Kidney (tissue), 22 donors: ENCODE measurements at places on chromosomes 12 and 14. TPM values are rescaled to one million over a fixed set of nuclear protein-coding genes. Genes with fewer than 3 reads are reported as not detected.

STRN3 gene
- total RNA-seq, result 52.9 TPM

DNA sequence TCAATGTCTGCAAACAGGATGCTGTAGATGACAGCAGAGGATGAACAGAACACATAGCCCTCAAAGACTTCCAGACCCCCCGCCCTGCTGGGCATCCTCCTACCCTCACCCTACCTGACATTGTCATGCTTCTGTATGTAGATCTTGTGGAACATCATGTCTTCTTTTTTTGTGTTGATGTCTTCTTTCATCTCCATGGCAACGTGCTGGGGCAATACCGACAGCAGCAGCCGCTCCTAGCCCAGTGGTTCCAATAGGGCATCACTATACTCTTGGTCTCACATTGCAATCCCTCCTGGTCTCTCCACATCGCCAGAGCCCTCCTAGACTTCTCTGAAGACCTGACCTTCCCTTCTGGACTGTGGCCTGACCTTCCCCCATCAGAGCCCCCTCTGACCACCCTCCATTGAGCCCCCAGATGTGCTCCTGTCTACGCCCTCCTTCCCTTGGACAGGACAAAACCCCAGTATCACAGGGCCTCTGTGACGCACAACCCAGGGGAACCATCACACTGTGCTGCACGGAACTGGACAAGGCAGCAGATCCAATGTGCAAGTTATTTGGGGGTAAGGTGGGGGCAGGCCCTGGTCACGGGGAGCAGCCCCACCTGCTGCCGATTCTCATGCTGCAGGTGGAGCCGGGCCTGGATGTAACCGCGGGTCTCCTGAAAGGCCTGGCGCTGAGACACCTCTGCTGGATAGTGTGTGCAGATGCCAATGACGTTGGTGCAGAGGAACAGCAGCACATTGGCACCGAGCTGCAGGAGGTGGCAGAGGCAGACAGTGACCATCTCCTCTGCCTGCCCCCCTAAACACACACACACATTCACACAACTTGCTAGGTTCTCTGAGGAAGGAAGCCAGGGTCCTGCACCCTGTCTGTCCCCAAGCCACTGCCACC, 11.1 kb downstream of the ADCY6 start:
- peaks cover 17% of the 10 kb centered on the region for H3K4me1 ChIP-seq
- peaks cover 23% of the 10 kb centered on the region for H3K36me3 ChIP-seq
- DNase-seq, result no peak
- no peak overlapping the region for H3K4me3 ChIP-seq
- no peak overlapping the region for H3K27ac ChIP-seq

DNA sequence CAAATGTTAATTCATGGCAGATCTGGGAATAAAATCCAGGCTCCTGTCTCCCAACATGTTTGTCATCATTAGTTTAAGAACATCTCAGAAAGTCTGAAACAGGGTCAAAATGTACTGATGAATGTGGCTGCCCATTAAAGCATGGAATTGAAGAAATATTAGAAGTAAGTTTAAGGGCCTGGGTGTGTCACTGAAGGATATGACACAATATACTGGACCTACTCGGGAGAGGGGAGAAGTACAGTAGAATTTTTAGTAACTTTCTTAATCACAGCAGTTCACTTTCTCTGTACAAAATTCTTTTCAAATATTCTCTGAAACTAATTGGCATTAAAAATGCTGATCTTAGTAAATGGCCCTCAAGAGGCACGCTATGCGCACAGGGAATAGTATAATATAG, 185.5 kb downstream of the ETV6 start:
- no peaks in the 10 kb centered on the region for H3K4me1 ChIP-seq
- no peaks in the 10 kb centered on the region for H3K36me3 ChIP-seq
- H3K27me3 ChIP-seq, result no peaks in the 10 kb centered on the region

- peaks cover 5% of the 10 kb centered on the region for H3K4me1 ChIP-seq
- no peak for DNase-seq
- no peaks in the 10 kb centered on the region for H3K36me3 ChIP-seq
- peak overlapping the region; percentile 53 for H3K4me3 ChIP-seq
Measured at GRCh38 chr12:77064896-77065360, 441 bp downstream of the E2F7 start.

DNA sequence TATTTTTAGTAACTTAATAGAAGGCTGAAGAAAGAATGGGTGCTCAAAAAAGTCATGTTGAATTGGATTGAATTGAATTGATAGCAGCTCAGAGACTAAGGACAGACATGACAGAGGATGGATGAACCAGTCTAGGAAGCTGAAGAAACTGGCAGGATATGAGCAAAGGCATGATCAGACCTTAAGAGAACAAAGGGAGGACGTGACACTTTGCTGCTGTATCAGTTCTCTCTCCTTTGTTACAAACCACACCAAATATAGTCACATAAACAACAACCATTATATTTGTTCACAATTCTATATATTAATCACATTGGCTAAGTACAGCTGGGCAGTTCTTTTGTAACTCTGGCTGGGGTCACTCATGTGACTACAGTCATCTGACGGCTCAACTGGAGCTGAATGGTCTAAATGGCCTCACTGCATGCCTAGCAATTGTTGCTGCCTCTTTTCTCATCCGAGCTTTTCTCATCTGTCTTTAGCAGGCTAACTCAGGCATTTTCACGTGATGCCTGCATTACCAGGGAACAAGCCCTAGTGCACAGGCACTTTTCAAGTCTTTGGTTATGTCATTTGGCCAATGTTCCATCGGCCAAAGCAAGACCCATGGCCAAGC, 355.0 kb downstream of the ETNK1 start:
- no peaks in the 10 kb centered on the region for H3K36me3 ChIP-seq
- H3K27ac ChIP-seq, result no peak overlapping the region
- DNase-seq, result no peak

- H3K4me1 ChIP-seq, result no peaks in the 10 kb centered on the region
- H3K27ac ChIP-seq, result no peak overlapping the region
- no peaks in the 10 kb centered on the region for H3K36me3 ChIP-seq
- DNase-seq, result peak; percentile 48
- no peak overlapping the region for H3K4me3 ChIP-seq
Measured at GRCh38 chr12:113601656-113602263, 130.1 kb upstream of the LHX5 start.

DNA sequence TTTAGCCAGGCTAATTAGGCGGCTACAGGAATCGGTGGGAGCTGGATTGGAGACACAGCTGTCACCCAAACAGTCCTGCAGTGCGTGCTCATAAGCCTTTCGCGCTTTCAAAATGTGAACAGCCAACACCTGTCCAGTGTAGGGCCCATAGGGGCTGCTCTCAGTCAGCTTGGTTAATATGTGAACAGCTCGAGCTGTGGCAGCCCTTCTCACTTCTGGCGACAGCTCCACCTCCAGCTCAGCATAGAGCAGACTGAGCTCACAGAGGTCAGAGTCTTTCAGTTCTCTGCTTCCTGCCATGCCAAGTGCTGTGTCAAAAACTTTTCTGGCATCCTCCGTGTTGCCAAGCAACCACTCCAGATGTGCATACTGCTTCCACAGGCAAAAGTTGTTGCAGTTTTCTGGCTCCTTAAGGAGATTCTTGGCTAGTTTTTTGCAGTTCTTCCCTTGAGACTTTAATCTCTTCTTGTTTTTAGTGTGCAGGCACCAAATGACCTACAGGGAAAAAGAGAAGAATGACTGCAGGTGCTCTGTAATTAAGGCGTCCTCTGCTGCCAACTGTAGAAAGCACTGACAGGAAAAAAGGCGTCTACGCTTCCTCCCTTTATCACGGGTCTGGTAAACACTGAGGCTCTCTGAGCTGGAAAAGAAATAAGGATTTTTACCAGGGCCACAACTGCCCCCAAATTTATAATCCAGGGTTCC, 32.5 kb downstream of the PSMC1 start:
- H3K4me3 ChIP-seq, result no peak overlapping the region
- no peak for DNase-seq
- H3K27ac ChIP-seq, result no peak overlapping the region
- H3K4me1 ChIP-seq, result peaks cover 6% of the 10 kb centered on the region

SLC6A15 gene
- 0.28 TPM for total RNA-seq
